Panc1 (cell line): ENCODE measurements at places on chromosomes 12 and 14. TPM values are rescaled to one million over a fixed set of nuclear protein-coding genes. Genes with fewer than 3 reads are reported as not detected.

- H3K4me1 ChIP-seq, result no peaks in the 10 kb centered on the region
- H3K36me3 ChIP-seq, result no peaks in the 10 kb centered on the region
- H3K27ac ChIP-seq, result no peak overlapping the region
- no peak overlapping the region for H3K4me3 ChIP-seq
- H3K27me3 ChIP-seq, result peaks cover 3% of the 10 kb centered on the region; the same call in 1 of the 2 replicates
These were observed 39.6 kb downstream of the DNAH10 start for GRCh38 chr12:123801573-123802178.

DNA sequence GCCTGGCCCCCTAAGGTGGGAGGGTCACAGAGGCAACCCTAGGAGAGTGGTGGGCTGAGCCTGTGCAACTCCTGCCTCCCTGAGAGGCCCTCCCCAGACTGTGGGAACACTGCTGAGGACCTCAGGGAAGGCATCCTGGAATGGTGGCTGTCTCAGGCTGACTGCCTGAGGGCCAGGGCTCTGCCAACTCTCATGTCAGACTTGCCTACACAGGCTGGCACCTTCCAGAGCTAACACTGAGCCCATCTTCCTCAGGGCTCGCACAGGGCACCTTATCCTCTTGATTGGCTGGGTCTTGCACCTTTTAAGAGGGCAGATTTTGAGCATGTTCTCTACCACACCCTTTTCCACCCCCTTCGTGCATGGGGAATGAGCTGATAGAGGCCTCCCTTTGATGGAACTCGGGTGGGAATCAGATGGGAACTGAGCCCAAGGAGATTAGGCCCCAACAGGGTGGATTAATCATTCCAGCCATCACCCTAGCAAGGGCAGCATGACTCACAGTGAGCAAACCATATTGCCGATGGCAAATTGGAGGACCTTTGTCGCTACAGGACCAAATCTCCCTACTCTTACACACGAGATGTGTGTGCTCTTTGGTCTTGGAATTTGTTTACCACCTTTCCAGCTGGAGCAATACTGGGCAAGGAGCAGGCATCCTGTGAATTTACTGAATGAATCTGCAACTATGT lies 702.8 kb downstream of the VRK1 start:
- no peaks in the 10 kb centered on the region for H3K4me1 ChIP-seq
- no peak overlapping the region for H3K27ac ChIP-seq
- no peak for DNase-seq
- no peak overlapping the region for H3K4me3 ChIP-seq
- no peaks in the 10 kb centered on the region for H3K36me3 ChIP-seq

DNA sequence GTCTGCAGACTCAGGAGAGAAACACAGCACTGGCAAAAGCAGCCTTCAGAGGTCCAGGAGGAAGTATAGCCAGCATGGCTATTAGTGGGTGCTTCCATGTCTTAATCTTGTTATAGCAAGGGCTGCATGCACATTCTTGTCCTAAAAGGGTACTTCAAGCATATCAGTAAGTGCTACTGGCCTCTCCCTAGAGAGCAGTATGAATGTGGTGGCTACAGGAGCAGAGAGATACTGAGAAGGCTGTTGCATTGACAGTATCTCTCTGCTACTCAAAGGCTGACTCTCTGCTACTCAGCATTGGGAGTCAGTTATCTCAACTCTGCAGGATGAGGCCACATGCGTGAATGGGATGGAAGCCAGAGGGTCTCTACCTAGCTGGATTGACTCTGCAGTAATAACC lies 2.0 kb downstream of the GARIN6 start:
- H3K4me1 ChIP-seq, result no peaks in the 10 kb centered on the region
- H3K27me3 ChIP-seq, result no peaks in the 10 kb centered on the region
- no peak overlapping the region for H3K4me3 ChIP-seq
- no peak overlapping the region for H3K27ac ChIP-seq
- no peaks in the 10 kb centered on the region for H3K36me3 ChIP-seq

DNA sequence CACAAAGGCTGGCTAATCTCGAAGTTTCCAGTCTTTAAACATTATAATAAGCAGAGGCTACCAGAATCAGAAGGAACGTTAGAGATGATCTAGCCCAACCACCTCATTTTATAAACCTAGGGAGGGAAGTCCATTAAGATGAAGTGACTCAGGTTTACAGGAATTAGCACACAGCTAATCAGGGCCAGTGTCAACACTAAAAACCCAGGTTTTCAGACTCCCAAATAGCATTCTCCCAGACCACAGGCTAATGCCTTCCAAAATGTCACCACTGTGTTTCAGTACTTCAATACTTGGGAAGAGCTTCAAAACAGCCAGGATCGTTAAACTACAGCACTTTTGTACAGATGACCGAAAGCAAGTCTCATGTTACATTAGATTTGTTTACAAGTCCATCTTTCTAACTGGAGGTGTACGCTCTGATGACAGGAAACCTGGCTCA lies 89.2 kb downstream of the FOXN3 start:
- H3K36me3 ChIP-seq, result no peaks in the 10 kb centered on the region
- DNase-seq, result no peak
- no peak overlapping the region for H3K4me3 ChIP-seq
- no peaks in the 10 kb centered on the region for H3K4me1 ChIP-seq

DNA sequence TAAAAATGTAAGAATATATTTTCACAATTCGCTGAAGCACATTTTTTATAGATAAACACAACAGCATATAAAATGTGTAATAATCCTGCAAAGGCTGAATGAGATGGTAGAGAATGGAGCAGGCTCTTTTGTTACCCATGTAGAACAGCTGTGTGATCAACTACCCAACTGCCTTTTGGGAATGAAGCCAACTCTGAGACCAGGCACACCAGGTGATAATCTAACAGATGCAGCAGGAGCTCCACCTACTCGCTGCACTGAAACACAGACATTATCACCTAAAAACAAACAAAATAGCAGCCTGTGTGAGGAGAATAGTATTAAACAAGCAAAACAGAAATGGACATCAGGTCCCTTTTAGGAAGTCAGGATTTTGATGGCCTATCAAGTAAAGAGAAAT lies 183.3 kb downstream of the CCDC59 start:
- no peak for DNase-seq
- no peaks in the 10 kb centered on the region for H3K27me3 ChIP-seq
- no peaks in the 10 kb centered on the region for H3K4me1 ChIP-seq
- no peaks in the 10 kb centered on the region for H3K36me3 ChIP-seq

Gene FGD4
- 5.0 TPM for total RNA-seq

Gene GDF3
- total RNA-seq, result not detected

DNA sequence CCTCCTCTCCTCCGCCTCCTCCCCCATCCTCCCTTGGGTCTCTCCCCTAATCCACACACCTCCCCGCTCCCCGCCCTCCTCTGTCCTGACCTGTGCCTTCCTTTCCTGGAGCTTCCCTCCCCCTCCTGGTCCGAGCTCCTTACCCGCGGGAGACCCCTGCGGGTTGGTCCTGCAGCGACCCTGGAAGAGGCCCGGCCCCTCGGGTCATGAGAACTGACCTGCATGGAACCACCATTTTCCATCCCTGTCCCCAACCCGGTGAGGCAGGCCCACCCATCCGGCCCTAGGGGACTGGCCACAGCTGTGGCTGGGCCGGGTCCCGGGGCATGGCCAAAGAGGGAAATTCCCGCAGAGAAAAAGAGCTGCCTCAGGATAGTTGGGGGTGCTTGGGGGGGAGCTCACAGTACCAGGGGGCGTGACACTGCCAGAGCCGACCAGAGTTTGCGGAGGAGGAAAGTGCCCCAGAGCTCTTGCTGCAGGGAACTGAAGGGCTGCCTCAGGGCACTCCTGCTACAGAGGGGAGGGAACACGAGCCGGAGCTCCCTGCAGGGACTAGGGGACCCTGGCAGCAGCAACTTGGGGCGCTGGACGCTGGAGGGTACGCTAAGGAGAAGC lies 613 bp downstream of the ARHGEF40 start:
- H3K36me3 ChIP-seq, result no peaks in the 10 kb centered on the region
- peak overlapping the region; percentile 65 for H3K4me3 ChIP-seq
- peaks cover 7% of the 10 kb centered on the region for H3K4me1 ChIP-seq
- H3K27ac ChIP-seq, result peak overlapping the region; percentile 63

- no peak for DNase-seq
- no peaks in the 10 kb centered on the region for H3K27me3 ChIP-seq
- H3K4me3 ChIP-seq, result no peak overlapping the region
These were observed 47.5 kb downstream of the PAH start for GRCh38 chr12:102869571-102869970.

GRCh38 chr14:86973177-86973576 lies 1019.8 kb downstream of the GALC start:
- no peaks in the 10 kb centered on the region for H3K36me3 ChIP-seq
- no peaks in the 10 kb centered on the region for H3K4me1 ChIP-seq
- H3K4me3 ChIP-seq, result no peak overlapping the region
- no peaks in the 10 kb centered on the region for H3K27me3 ChIP-seq
- DNase-seq, result no peak

Gene SERPINA12
- not detected for total RNA-seq

Gene MAP1LC3B2
- total RNA-seq, result 1.9 TPM
